ENCODE measurements at places on chromosomes 3 and 15.

DNA sequence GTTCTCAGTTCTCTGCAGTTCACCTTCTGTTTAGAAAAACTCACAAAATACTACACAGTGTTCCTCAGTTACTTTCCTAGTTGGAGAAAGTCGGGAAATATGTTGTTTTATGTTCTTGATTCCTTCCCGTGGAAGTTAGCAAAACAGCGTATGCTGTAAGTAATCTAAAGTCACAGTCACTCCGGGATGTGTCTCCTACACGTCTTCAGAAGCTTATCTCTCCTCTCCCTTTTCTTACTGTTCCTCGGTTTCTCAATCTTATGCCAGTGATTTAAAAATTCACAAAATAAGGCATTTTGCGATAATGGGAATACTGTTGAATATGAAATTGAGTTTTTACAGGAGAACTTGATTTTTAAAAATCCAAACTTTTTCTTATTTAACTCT lies 1.7 kb downstream of the HEG1 start:
- DNase-seq, result no peak

GRCh38 chr3:101865751-101866509 lies 16.6 kb downstream of the NFKBIZ start:
- no peak for DNase-seq

- DNase-seq, result no peak
These were observed 1.5 kb downstream of the VWA5B2 start for GRCh38 chr3:184230603-184231528.

GRCh38 chr3:13690636-13691035 lies 141.7 kb downstream of the FBLN2 start:
- no peak for DNase-seq

DNA sequence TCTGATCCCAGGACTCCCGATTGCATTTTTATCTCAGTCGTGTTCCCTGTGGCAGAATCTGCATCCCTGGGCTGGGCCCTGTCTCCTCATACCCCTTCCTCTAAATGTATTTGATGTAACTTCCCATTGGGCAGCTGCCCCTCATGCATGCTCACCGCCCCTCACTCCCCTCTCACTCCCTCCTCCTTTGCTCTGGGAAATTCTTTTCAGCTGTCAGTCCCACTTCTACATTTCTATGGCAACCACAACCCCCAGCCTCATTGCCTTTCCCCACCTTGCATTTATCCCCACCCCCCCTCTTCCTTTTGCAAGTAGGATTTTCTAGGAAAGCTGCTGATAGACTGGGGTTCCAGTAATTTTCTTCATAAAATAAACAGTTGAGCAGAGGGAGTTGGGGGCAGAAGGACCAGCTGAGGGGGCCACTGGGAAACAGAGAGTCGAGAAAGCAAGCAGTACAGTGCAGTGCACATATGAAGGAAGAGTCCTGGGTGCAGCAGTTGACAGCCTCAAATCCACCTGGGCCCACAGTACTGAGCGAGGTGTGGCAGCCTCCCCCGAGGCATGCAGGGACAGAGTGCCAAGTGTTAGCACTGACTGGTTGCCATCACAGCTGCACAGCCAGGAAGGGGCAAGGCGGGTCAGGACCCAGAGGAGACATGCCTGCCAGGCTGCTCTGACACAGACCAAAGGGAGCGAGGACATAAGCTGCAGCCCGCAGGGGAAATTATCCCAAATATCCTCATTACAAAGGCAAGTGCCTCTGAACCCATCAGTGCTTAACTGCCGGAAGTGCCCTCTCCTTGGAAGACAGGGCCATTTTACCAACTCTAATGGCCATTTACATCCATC lies 476.3 kb downstream of the EPHB1 start:
- DNase-seq, result no peak

DNA sequence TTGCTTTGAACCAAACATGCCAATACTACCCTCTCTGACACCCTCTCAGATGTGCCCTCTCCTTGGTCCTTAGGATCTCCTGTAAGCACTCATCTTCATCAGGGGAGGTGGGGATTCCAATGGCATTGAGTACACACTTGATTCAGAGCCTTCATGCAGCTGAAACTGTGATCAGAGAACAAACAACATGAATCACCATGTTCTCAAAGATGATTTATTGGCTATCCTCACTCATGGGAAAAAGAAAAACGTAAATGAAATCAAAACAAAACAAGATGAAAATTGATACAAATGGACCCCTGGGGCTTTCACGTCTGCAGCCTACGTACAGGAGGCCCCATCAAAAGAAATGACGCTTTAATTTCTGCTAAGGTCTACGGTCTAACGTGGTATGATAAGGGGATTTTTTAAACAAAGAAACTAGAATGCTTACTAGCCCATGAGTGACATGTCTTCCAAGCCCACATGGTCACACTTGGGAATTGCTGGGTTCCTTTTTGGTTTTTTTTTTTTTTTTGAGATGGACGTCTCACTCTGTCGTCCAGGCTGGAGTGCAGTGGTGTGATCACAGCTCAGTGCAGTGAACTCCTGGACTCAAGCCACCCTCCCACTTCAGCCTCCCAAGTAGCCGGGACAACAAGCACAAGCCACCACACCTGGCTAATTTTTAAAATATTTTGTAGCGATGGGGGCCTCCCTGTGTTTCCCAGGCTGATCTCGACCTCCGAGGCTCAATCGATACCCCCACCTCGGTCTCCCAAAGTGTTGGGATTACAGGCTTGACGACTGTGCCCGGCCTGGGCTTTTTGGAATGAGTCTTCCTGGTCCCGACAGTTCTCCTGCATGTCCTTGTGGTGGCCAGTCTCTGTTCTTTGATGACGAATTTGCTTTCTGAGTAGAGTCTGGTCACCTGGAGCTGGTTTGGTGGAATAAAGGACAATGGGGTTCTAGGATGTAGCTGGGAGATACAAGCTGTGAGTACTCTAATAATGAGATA lies 202.6 kb downstream of the XXYLT1 start:
- peak; percentile 2 for DNase-seq

DNA sequence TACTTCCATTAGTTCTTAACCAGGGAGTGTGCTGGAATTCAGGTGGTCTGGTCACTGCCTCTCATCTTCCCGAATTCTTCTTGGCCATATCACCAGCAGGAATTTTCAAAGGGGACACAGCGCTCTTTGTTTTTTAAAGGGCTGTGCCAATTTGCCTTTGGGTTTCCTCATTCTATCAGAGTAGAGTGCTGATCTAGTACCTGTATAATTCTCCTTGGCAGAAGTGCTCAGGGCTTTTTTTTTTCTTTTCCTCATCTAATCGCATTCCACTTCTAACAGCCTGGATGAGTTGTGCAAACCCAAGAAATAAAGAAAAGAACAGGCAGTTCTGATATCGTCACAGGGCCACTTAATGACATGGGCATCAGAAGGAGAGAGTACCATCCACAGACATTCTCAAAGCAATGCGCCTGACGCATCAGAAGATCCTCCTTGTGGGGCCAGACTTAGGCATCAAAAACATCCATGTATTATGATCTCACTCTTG lies 121.0 kb downstream of the ASB7 start:
- DNase-seq, result no peak

GRCh38 chr3:10527295-10528001 lies 22.1 kb upstream of the ATP2B2 start:
- no peak for DNase-seq

- DNase-seq, result no peak
These were observed 96.9 kb downstream of the RFX7 start for GRCh38 chr15:56146756-56147155.

GRCh38 chr3:72082186-72082715 lies 297.3 kb upstream of the PROK2 start:
- DNase-seq, result no peak

DNA sequence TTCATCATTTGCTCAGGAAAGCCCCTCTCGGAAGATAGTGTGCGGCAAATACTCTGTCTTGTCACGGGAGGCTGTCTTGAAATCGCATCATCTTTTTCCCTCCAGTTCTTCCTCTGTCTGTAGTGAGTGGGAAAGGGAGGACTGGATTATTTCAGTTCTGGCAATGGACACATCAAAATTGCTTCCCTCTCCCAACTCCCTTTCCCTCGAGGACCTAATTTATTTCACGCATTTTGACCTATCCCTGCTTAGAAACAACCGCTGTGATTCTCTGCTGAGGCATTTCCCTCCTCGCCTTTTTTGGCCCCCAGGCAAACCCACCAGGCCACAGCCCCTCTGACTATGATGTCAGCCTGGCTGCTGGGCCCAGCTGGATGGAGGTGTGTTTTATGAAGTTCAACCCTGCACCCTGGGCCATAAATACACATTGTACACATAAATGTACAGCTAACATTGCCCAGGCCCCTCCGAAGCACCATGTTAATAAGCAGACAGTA lies 138.7 kb upstream of the LRTM1 start:
- no peak for DNase-seq

DNA sequence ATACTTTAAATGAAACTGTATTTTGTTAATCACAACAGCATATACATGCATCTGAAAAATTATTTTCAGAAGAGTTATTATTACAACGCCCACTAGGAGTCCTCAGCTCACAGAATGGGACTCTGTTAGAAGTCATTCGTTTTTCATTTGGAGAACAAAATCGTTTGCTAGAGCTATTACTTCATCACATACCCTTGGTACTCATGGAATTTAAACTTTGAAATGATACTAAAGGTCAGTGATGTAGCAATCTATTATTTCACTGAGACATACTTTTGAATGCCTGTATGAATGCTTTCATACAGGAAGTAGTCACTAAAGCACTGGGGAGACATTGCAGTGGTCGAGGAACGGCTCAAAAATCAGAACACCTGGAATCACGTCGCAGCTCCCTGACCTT lies 198.1 kb downstream of the MBNL1 start:
- DNase-seq, result no peak

- DNase-seq, result no peak
These were observed 42.5 kb upstream of the KCNH8 start for GRCh38 chr3:19105826-19106225.

DNA sequence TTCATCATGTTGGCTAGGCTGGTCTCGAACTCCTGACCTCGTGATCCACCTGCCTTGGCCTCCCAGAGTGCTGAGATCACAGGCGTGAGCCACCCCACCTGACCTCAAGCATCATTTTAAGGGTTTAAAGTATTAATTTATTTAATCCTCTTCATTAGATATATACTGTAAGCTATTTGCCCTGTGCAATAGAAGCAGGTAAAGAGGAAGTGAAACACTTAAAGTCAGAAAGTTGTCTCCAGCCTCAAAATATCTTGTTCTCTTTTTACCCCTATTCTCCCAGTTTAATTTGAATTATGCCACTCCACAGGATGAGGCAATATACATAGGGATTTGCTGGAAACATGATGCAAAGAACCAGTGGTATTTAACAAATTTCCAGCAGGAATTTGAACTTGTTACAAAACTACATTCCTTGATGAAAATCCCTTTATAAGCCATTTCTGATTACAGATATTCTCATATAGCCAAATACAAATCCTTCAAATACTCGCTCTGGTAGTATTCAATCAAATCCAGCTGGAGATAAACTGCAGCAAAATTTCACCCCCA lies 2.0 kb downstream of the NDUFB5 start:
- no peak for DNase-seq

GRCh38 chr3:179136195-179136594 lies 12.0 kb upstream of the PIK3CA start:
- no peak for DNase-seq

GRCh38 chr15:64807051-64807749 lies 18.2 kb downstream of the PIF1 start:
- no peak for DNase-seq

DNA sequence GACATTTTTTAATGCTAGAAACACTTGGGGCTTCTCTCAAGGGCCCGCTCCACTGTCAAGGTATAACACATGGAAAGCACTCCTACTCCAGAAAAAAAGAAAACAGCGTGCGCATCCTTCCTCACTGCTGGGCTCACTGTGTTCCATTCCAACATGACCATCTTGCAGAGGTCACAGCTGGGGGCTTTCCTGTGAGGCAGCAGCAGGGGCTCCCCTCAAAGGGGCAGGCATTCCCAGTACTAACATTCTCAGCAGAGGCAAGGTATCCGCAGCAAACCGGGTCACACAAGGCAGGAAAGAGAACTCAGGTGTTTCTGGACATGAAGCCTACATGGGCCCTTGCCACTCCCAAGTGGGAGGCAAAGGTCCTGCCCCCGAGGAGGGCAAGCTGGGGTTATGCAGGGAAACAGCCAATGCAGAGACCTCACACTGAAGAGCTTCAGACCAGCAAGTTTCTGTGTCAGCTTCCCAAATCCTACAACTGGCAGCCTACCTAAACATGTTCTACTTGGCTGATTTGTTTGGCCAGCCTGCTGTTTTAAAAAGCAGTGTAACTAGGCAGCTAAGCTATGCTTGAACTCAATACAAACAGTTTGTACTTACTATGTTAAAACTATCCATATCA lies 6.4 kb downstream of the BDH1 start:
- DNase-seq, result no peak

DNA sequence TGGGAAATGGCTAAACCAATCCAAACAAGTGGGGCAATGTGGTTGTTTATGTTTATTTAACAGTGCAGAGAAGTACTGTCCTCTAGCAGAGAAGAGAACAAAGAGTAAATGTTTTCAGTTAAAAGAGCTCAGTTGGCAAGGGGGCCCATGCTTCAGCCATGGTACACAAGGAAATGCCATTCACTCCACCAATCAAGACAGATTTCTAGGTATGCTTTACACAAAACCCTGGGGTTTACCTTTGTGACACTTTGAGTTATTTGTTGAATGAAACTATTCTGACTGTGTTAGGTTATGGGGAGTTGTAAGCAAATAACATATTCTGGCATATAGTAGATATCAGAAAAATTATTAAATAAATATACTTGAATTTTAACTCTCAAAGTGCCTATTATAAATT lies 228.5 kb upstream of the MME start:
- no peak for DNase-seq

DNA sequence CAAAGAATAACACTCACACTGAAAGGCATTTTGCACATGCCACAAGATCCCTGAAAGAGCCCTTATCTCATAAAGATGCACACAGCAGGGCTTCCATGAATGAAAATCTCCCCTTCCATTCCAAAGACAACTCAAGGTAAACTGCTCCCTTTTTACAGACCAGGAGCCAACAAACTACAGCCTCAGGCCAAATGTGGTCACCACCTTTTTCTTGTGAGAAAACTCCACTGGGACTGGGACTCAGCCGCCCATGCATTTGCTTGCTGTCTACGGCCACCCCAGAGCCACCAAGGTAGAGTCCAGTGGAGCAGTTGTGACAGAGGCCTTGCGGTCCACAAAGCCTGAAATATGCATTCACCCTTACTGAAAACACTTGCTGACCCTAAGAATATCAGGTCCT lies 334.8 kb downstream of the OCA2 start:
- no peak for DNase-seq

DNA sequence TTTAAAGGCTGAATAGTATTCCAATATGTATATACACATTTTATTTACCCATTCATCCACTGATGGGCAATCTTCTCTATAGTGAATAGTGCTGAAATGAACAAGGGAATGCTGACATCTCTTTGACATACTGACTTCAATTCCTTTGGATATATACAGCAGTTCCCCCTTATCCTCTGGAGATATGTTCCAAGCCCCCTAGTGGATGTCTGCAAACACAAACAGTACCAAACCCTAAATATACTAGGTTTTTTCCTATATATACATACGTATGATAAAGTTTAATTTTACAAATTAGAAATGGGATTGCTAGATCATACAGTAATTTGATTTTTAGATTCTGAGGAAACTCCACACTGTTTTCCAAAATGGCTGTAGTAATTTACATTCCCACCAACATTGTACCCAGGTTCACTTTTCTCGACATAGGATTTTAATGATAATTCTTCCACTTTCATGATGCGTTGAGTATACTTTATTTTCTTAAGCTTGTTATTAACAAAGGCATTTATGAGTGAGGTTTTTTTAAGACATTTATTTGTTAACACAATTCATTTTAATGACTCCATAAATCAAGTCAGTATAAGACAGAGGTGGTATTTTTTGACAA lies 38.2 kb downstream of the VPS13C start:
- DNase-seq, result no peak

Measured in activated B cell treated with CpG ODN at 0.5 μM for 24 hours (primary cell).